MM.1S (cell line): ENCODE measurements at places on chromosomes 6 and 20.

DNA sequence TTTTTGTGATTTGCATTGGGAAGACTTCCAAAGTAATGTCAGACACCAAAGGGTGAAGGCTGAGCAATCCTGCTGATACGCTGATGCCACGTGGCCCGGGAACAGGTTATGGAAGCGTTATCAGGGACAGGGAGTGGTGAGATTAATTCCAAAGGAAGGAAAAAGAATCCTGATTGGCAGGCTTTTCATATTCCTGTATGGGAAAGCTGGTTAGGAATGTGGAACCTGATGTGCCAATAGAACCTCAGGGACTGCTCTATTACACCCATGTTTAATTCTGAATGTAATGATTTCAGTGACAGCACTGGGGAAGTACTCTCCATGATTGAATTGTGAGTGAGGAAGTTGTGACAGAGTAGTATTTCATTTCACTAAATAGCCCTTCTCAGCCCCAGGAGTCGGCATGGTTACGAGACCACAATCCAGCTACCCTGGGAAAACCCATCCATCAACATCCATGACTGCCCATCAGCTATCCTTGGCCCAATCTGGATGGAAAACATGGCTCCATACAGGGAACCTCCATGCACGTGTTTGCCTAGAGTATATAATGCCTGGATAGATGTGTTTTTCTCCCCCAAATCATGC lies 49.4 kb downstream of the F13A1 start:
- DNase-seq, result no peak

DNA sequence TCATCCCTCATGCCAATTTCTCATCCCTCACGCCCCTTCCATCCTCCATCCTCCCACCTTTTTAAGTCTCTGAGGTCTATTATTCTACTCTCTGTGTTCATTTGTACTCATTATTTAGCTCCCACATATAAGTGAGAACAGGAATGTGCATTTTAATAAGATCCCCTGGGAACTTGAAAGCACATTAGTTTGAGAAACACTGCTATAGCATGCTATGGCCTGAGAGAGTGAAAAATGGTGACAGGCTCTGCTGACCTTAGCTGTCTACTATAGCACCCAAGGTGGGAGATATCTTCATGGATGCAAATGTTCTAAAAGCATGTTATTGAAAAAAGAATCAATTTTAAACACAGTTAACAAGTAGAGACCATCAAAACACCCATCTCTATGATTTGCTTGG lies 712.0 kb downstream of the TFAP2A start:
- no peak for DNase-seq

GRCh38 chr6:16406966-16407365 lies 168.6 kb downstream of the GMPR start:
- no peak for DNase-seq

- DNase-seq, result no peak
Measured at GRCh38 chr20:59161721-59162120, 1.9 kb upstream of the ZNF831 start.

GRCh38 chr6:162154930-162155329 lies 572.6 kb downstream of the PRKN start:
- DNase-seq, result no peak

GRCh38 chr6:157107915-157108651 lies 215.2 kb downstream of the TMEM242 start:
- no peak for DNase-seq

DNA sequence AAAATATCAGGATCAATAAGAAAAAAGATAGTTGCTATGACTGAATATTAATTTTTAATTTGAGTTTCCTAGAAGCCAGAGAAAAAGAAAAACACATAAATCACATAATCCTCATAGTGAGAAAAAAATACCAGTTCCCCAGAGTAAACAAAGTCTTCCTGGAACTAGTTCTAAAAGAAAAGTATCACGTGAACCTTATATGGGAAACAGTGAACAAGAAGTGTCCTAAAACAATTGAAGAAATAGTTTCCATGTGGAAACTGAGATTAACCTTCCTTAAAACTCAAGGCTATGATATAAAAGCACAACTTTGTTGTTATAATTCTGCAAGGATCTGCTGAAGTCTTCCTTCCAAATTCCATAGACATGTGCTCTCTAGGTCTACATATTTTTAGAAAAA lies 50.6 kb downstream of the RCAN2 start:
- DNase-seq, result no peak

- peak; percentile 46 for DNase-seq
Measured at GRCh38 chr6:127118298-127119101, at the start of gene RSPO3. RSPO3 (plus strand) TSS chr6:127118671; CDS start chr6:127119193, 522 bp downstream.

DNA sequence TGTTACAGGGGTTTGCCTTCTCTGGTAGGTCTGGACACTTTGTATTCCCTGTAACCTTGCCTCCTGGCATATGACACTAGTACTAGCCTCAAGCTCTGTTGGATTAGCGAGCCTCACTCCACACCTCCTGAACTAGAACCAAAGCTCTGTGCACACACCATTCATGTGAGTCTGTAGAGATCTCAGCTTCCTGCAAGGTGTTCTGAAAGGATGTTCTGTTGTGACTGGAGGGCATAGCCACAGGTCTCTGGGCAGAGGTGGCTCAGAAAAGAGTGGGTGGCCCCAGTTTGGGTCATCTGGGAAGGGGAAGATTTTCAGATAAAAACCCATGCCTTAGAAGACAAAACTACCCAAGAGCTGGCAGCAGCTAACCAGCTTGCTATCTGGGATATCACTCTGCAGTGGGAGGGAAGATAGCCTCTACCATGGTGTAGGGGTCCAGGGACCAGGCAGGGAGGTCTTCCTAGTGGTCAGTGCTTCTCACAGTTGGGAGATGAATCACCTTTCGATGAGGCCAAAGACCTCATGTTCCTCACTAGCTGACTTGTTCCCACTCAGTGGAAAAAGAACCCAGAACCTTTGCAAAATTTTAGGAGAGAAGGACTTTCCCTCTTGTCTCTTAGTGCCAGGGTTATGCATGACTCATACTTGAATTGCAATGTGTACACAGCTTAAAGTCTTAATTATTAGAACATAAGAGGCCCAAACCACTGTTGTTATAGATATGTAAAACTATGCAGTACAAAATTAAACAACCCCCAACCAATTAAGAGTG lies 41.4 kb downstream of the HLA-F start:
- DNase-seq, result no peak

- no peak for DNase-seq
Measured at GRCh38 chr6:138008791-138009190, 98.4 kb downstream of the PERP start.

DNA sequence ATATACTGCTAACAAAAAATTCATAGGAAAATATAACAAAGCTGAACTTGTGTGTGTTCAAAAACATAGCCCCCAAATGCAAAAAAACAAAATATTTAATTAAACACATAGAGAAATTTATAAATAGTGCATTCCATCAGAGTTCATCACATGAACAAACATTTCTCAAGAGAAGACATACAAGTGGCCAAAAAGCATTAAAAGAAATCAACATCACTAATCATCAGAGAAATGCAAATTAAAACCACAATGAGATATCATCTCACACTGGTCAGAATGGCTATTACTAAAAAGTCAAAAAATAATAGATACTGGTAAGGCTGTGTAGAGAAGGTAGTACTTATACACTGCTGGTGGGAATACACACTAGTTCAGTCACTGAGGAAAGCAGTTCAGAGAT lies 39.6 kb upstream of the ADGRG6 start:
- DNase-seq, result no peak
